A172 (cell line): ENCODE measurements at places on chromosomes 4 and X.

DNA sequence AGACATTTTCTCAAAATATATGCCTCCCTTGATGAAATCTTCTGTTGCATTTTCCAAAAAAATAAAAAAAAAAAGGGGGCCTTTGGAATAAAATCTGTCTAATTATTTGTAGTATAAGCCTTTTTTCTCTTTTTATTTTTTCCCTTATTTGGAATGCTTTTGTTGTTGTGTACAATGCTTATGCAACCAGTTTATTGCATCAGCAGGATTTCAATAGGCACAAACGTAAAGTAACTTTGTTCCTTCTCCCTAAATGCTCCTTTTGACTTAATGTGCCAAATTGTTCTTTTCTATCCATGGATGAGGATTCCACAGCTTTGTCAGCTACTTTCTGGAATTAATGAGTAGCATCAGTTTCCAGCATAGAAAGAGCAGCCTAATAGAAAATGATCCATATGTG is 59.6 kb upstream of the HPGD start:
- no peak for DNase-seq

DNA sequence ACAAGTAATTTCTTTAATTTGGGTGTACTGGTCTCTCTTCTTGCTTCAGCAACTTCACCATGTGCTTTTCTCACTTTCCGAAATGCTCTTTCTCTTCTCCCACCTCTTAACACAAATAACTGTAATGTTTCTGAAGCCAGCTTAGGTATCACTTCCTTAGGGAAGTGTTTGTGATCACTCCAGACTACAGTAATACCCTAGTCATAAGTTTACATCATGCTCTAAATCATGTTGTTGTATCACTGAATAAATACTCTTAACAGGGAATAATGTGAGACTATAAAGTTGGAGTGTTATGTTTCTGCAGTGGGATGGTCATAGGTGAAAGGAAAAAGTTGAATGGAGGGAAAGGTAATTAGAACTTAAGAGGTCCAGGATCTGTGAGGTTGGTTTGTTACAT is 712.3 kb downstream of the C4orf33 start:
- DNase-seq, result no peak

DNA sequence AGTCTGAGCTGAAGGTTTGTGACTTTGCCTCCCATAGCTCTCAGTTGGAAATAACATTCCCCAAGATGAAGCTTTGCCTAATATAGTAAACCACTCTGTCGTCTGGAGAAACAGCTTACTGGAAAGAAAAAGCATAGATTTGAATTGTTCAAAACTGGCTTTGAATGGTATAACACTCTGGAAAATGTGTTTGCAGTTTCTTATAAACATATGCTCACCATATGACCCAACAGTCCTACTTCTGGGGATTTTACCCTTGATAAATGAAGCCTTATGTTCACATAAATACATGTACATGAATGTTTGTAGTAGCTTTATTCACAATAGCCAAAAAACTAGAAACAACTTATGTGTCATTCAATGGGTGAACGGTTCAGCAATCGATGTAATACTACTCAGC is 10.2 kb downstream of the VEGFD start:
- DNase-seq, result no peak

GRCh38 chr4:152021788-152022438 is 261.1 kb upstream of the GATB start:
- DNase-seq, result no peak

GRCh38 chr4:37860266-37860665 is 30.6 kb upstream of the TBC1D1 start:
- no peak for DNase-seq

GRCh38 chr4:17701138-17701839 is 80.1 kb downstream of the FAM184B start:
- no peak for DNase-seq

DNA sequence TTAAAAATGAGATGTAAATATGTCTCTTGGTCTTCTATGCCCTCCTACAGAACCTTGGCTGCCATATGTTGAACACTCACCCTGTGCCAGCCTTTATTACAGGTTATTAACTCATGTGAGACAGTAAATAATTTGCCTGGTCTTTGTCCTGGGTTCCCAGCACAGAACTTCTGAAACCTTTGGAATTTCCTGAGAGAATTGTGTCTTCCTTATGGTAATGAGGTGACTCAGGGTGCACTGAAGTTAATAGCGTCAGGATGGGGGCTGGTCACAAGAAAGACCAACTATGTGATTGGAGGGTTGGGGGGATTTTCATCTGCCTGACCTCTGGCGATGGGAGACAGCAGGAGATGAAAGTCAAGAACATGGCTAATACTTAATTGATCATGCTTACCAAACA is 289.8 kb upstream of the STS start:
- no peak for DNase-seq

DNA sequence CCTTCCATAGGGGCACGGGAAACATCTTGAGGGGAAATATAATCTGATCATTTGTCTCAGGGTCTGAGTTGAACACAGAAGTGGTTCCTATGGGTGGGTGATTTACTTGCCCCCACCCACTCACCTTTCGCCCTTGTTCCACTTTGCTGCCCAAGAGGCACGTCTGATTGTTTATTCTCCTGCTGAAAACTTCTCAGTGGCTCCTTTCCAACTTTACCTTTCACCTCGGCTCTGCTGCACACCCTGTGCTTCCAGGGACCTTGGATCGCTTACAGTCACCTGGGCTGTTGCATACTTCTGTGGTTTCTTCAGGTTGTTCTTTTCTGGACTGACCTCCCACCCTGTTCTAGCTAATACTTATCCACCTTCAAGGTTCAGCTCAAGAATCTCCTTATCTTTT is 213.4 kb upstream of the JADE1 start:
- DNase-seq, result no peak

DNA sequence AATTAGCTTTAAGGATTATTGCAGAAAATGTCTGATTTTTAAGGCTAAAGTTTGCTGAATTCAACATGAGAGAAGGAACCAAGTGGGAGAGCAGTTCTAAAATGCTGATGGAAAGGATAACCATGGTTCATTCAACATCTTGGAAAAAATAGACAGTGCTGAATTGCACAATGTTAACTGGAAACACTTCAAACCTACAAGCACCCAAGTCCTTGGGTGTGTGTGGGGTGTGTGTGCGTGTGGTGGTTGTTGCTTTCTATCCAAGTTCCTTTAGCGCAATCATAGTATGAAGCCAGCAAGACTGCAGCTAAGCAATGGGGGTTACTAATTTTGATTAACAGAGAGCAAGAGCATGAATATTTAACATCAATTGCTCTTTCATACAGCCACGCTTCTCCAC is 29.3 kb upstream of the SCOC start:
- no peak for DNase-seq

GRCh38 chrX:118839334-118839958 is 15.8 kb downstream of the ZCCHC12 start:
- DNase-seq, result peak; percentile 2

DNA sequence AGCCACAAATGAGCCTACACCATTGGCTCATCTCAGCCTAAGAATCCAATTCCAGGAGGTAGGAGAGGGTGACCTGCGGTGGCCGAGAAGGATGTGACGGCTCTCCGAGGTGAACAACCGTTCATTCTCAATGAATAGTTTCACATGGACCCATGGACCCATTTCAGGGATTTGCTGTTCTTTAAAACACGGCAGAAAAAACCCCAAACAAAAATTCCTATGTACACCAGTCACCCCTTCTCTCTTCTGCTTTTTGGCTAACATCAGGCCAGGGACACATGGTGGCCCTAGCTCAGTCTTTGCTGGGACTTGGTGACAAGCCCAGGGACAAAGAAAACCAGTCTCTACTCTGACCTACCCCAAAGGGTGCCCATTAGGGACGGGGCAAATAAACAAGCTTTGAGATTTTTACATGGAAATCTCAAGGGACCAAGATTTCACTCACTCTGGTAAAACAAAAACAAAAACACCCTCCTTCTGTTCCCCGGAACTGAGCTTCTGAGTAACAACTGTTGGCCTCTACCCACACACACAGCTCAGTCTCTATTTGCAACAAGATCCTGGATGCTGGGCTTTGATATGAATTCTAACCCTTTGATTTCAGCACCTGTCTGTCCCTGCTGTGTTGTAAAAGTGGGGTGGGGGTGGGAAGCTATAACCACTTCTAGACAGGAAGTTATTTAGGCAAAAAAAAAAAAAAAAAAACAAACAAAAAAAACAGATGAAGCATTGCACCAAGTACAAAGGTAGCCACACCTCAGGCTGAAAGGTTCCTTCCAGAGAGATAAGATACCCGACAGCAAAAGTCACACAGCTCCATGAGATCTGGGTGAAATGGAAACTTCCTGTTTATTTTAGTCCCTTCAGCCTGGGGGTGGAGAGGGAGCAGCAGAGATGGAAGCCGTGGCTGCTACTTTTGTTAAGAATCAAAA is 49.0 kb downstream of the DDX3X start:
- DNase-seq, result peak; percentile 38

DNA sequence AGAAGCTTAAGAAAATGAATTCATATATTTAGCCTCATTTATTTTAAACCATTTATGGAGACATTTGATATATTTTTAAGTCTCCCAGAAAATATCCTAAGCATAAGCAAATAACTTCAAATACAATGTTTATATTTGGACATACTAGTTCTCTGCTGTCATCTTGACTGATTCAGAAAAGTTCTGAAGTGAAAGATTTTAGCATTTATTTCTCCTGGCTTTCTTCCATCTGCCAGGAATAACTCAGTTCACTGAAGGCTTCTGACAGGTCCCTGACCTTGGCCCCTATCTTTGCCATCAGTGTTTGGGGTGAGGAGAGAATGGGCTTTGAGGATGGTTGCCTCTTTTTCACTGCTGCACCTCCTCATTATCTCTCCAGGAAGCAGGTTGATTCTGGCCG is 115.7 kb downstream of the SLIT2 start:
- DNase-seq, result no peak

GRCh38 chr4:124321364-124321763 is 391.2 kb downstream of the ANKRD50 start:
- DNase-seq, result no peak
